Activated CD8-positive, alpha-beta memory T cell treated with anti-CD3 and anti-CD28 coated beads, Interleukin-2, amount 50 U/mL, for 48 hours (primary cell): ENCODE measurements at places on chromosomes 2 and 18.

DNA sequence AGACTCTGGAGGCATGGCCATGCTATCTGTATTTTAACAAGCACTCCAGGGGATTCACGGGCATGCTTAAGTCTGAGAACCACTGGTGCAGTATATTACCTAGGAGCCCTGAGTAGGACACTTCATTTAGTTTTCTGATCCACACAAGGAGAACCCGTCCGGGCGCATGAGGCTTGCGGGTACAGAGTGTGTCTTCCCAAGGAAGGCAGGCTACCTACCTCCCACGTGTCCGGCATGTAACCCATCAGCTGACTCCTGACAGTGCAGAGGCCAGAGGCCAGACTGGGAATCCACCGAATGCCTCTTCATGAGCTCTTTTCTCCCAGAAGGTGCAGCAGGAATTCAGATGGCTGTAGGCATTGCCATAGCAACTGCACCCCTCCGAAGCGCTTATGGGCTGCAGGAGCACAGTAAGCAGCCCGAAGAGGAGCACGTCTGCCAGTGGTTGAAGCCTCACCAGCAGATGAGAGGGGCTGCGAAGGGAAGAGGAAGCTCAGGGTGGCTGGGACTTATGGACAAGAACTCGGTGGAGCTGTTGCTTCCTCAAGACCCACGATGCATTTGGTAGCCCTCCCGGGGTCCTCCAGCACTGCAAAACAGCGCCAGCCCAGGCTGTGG is 33.8 kb upstream of the DNMT3A start:
- peak; percentile 57 for DNase-seq

DNA sequence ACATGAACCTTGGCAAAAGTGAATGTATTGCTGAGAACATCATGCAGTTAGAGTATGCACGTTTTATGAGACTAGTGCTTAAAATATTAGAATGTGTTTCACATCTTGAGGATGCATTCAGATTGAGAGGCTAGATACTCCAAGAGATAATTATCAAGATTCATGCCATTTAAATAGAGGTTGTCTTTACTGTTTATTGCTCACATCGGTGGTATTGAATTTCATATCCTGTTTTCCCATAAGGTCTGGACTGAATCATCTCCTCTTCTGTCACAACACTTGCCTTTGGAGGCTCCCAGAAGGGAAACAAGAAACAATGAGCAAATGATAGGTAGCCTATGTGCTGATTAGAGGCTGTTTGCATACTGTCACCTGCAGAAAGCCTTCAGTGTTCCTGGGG is 83.8 kb downstream of the CLHC1 start:
- DNase-seq = no peak

DNA sequence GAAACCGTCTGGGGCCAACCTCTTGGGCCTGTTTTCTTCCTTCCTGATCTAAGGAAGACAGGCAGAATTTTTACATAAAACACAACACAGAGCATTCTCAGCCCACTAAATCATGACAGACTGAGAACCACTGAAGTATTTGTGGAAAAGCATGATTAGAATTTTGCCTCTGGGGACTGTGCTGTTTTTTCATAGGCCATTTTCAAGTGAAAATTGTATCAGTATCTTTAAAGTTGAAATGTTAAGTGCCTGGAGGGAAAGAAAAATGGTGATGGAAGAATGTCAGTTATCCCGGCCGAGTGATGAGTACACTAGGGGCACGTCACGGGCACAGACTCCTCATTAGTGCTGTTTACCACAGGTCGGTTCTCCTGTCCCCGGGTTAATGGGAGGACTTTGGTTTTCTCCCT is 36.9 kb downstream of the EHD3 start:
- DNase-seq = no peak

DNA sequence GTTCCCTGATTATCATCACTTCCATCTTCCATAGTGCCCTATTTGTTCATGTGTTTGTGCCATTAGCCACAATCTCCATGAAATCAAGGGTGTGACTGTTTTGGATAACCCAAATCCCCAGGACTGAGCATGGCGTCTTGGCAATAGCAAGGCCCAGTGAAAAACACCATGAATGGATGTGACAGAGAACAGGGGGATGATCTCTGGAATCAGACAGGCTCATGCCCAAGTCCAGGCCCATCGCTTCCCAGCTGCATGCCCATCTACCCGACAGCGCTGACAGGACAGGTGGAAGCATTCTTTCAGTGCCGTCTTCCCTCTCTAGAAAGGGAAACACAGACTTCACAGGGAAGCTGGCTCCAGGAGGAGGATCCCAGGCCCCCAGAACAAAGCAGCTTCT is 50.0 kb downstream of the HDLBP start:
- peak; percentile 22 for DNase-seq

DNA sequence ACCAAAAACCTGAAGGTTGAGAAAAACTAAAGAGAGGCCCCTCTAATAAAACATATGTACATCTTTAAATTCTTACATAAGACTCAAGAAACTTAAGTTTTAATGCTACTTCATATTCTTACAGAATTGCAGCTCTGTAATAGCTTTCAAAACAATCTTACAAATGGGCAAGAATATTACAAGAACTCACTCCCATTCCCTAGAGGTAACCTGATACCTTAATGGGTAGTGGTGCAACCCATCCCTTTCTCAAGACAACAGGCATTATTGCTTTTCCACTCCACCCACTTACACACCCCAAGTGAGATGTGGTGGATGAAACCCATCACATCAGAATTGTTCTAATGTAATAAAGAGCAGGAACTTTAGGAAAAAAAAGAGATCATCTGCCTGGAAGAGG is 103.7 kb downstream of the RBMS1 start:
- no peak for DNase-seq

DNA sequence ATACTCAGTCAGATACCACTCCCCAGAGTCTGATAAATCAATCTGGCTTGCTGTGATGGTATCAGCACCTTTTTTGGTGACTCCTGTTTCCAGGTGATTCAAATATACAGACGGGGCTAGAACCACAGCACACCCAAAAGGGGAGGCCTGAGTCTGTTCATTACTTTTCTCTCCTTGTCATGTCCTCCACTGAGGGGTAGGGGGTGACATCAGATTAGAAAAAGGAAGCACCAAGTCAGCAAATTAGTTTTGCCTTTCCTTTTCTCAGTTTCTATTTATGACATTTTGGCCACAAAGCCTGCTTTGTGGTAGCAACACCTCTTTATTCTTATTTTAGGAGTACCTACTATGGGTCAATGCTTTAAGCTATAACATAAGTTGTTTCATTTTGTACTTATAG is 127.4 kb downstream of the CCDC102B start:
- DNase-seq = no peak

GRCh38 chr2:154484338-154485099 is 214.0 kb upstream of the KCNJ3 start:
- no peak for DNase-seq

DNA sequence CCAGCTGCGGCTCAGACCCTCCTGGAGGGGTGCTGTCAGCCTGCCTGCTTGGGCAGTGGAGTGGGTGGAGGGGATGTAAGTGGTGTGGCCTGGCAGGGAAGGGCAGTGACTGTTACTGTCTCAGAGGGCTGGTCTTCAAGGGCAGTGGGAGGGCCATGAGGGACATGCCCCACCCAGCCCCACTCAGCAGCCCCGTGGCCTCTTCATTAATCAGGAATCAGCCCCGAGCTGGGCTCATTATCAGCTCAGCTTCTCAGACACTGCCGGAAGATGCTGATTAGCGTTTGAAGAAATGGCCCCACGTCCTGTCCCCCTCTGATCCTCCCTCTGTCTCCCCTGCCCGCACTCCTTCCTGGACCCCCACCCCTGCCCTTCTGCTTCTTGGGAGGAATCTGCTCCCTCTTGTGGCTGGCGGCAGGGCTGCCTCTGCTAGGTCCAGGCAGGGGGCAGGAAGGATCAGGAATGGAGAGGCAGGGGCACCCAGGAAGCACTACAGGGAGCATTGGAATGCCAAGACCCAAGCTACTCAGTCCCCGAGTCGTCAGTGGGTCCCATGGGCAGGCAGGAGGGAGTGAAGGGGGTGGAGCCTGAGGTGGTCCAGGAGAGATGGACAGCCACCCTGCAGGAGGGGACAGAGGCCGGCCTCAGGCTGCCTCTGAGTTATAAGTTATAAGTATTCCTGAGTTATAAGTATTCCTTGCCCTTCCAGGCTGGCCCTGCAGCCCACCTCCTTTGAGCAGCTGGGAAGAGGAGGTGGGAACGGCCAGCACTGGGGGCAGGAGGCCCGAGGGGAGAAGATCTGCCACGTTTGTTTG is 7.0 kb downstream of the ASIC4 start:
- no peak for DNase-seq

DNA sequence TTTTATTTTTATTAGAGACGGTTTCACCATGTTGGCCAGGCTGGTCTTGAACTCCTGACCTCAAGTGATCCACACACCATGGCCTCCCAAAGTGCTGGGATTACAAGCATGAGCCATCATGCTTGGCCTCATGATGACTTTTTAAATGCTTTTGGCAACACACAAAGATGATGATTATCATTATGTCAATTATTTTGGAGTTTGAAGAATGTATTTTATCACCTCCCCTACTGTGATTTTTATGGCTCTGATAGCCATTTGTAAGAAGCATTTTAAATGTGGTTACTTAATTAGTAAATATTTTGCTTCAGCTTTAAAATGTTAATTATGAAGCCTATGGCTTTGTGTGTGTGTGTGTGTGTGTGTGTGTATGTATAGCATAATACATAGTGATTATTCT is 45.1 kb upstream of the RAB27B start:
- DNase-seq = no peak

DNA sequence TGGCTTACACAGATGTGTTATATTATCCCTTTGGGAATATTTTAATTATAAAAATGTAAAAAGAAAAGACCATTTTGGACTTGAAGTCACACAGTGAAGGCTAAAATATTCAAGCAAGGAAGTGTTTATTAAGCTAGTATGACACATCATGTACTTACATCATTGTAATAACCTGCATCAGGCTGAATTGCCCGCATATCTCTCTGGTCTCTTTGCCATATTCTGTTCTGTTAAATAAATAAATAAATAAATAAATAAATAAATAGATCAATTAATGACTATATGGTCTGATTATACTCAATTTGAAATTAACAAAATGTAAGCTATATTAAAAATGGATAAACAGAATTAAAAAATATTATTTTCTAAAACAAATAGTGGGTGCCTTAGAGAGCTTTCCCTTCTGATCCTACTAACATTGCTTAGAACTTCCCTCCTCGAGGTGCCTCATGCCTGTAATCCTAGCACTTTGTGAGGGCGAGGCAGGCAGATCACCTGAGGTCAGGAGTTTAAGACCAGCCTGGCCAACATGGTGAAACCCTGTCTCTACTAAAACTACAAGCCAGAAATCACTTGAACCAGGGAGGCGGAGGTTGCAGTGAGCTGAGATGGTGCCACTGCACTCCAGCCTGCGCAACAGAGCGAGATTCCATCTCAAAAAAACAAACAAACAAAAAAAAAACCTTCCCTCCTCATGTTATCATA is 42.0 kb downstream of the WDR33 start:
- DNase-seq = no peak

DNA sequence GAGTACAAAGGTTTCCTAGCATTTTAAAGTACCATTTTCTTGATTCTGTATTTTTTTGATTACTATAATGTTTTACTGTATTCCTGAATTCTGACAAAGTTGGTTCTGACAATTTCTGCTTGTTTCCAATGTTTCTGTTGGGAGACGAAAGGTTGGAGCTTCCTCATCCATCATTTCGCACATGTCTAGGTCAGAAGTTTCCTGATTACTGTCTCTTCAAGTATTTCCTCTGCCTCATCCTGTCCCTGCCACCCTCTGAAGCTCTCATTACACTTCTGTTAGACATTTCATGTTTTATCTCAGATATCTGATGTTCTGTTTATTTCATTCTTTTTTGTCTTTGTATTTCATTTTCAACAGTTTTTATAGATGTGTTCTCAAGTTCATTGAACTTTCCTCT is 895.8 kb downstream of the TSN start:
- DNase-seq = no peak

- DNase-seq = peak; percentile 71
Observed at GRCh38 chr2:7203056-7203467, 285.9 kb downstream of the RNF144A start.

DNA sequence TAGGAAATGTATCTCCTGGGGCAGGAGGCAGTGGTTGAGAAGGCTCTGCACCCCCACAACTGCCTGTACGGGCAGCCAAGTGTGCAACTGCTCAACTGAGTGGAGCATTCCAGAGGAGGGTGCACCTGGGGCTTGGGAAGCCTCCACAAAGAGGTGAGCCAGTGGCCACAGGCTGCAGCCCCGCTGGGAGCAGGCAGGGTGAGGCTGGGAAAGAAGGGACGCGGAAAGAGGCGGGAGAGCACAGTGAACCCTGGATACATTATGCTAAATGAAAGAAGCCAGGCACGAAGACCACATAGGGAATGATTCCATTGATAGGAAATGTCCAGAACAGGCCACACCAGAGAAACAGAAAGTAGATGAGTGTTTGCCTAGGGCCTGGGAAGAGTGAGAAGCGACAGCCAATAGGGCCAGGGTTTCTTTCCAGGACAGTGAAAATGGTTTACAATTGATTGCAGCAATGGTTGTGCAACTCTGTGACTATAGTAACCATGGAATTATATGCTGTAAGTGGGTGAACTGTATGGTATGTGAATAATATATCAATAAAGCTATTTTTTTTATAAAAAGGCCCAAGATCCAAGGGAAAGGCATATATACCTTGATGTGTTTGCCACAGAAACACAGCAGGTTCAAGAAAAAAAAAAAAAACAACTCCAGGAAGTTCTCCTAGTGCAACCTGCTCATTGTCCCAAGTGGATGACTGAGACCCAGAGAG is 82.4 kb downstream of the DDX1 start:
- no peak for DNase-seq

GRCh38 chr2:226755631-226756030 is 44.0 kb downstream of the IRS1 start:
- no peak for DNase-seq

DNA sequence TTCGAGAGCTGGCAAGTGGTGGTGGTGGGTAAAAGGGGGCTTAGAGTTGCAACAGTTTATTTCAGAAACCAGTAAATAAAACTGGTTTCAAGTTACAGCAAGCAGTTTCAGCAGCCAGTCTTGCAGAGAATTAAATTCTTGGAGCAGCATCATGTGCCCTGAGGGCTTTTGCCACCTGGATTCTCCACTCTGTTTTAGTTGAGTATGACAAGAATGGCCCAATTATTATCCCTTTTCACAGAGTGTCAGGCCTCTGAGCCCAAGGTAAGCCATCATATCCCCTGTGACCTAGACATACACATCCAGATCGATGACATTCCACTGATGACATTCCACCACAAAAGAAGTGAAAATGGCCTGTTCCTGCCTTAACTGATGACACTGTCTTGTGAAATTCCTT is 72.8 kb upstream of the FANCL start:
- DNase-seq = no peak

- DNase-seq = no peak
Observed at GRCh38 chr2:121450301-121450700, 80.4 kb upstream of the RNU4ATAC start.

DNA sequence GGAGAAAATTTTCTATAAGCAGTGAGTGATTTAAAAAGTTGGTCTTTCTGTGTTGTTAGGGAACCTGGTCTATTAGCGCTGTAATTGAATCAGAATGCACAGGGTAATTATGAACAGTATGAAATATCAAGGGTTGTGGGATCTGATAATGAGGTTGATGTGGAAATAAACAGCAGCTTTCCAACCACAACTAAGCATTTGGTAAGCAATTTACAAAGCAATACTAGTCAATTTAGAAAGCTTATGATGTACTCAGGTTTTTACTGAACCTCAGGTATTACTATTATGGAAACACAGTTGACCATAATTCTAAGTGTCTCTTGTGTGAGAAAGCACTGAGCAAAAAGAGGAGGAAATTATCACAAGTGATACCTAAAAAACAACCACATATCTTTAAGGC is 11.0 kb upstream of the SMCHD1 start:
- DNase-seq = no peak
